Left hindlimb (tissue), 1 donor: ENCODE measurements at places on chromosomes 2 and 18.

DNA sequence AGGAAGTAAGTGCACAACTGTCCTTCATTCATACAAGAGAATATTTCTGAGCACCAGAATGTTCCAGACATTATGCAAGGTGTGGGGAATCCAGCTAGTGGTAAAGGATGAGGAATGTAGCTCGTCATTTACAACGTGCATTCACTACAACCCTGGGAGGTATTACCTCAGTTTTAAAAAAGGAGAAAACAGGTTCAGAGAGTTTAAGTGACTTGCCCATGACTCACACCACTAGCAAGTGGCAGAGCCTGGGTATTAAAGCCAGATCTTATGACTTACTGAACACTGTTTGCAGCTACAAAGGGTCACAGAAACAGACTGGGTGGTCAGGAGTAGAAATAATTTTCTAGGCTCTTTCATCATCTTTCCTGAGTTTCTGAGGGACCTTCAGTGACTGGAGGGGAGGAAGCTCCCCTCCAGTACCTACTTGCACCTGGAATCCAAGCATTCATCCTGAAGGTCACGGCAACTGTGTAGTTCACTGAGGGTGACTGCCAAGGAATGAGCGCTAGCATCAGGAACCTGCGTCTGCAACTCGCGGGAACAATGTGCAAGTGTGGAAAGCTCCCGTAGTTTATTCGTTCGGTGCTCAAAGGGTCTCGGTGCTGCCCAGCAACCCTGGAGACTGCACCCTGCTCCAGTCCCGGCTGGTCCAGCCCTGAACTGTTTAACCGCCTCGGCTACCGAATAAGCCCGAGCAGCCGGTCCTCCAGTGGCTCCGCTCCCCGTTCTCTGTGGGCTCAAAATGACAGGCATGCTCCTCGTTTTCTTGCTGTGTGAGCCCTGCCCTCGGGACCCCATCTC is 647 bp downstream of the CCDC121 start:
- peak; percentile 30 for DNase-seq

GRCh38 chr2:108304975-108305374 is 16.3 kb downstream of the SULT1C2 start:
- no peak for DNase-seq

- peak; percentile 8 for DNase-seq
Observed at GRCh38 chr2:238916176-238916874, 68.4 kb downstream of the TWIST2 start.

DNA sequence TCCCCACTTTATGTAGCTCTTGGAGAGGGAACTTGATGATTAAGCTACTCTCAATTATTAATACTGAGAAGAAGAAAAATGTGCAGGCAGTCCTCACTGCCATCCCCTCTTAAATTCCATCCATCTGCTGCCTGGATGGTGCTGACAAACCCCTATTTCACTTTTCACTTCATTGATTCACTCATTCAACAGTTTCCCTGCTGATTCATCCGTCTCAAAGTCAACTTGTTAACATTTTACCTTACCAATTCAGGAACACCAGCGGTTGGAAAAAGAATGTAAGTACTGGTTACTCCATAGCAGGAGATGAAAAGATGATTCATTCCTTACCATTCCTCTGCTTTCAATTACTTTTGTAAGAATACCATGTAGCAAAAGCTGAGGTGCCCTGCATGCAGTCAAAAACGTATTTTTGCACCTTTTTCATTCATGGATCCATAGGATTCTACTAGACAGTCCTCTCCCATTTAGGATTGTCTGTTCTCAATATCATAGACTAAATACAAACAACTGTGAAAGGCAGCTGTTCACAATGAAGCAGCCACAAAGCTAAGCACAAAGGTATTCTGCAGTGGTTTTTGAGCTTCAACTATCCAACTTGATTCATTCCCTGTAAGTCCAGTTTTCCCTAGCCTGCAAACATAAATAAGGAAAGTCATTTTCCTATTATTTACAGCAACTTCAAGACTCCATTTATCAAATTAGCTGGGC is 262.0 kb downstream of the MREG start:
- no peak for DNase-seq

- no peak for DNase-seq
Observed at GRCh38 chr2:220212296-220213080, 585.1 kb downstream of the SLC4A3 start.

DNA sequence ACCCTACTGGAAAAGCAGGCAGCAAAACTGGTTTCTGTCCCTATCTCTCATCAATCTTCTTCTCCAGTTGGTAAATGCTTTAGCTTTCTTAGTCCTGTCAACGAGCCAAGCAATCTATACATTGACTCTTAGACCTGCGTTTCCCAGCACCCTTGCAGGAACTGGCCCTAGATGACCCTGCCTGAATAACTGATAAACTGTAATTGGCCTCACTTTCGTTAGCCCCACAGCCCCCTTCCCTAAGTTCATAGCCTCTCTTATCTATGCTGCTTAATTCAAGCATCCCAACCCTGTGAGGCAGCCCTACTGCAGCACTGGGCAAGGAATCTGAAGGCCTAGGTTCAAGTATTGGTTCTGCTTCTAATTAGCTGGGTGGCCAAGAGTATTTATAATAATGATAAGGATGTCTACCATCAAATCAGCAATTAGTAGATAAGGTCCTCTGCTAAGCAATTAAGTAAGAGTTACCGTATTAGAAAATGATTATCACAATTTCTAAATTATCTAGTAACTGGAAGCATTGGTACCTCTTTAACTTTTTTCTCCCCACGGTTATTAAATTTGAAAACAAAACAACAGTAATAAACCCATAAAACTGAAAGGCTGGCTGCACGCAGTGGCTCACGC is 86.4 kb upstream of the RMDN2 start:
- no peak for DNase-seq

- DNase-seq = no peak
Observed at GRCh38 chr2:175166216-175166824, 1.7 kb downstream of the ATF2 start.

GRCh38 chr18:57816208-57816954 is 13.3 kb upstream of the ATP8B1 start:
- no peak for DNase-seq

DNA sequence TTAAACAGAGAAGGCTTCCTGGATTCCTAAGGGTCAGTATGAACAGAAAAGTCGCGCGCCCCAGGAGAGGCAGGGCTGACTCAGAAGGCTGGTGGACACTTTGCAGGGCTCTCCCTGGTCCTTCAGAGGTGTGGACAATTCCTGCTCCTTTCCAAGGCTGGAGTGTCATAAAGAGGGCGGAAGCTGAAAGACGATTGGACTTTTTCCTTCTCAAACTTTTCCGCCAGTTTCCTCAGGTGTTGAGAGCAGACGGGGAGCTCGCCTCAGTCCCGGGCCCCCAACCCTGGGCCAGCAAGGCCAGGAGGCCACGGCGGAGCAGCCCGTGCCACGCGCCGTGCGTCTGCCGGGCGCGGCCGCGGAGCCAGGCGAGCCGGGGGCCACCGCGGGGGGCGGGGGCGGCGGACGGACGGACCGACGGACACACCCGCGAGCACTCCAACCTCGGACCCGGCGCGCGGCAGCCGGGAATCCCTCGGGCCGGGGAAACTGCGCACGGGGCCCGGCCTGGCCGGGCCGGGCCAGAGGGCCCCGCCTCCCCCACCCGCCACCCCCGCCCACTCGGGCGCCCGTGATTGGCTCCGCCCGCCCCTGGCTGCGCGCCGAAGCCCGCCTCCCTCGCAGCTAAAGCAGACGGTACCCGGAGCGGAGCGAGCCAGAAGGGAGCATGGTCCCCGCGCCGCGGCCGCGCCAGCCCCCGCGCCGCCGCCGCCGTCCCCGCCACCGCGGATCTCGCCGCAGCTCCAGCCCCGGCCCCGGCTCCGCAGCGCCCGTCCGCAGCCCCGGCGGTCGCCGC is at the start of gene KLHL29:
Gene KLHL29 (plus strand): TSS at position 629 of the 793 bp plus-strand sequence. CDS start 177,018 bp downstream, outside the sequence.
- DNase-seq = peak; percentile 88

DNA sequence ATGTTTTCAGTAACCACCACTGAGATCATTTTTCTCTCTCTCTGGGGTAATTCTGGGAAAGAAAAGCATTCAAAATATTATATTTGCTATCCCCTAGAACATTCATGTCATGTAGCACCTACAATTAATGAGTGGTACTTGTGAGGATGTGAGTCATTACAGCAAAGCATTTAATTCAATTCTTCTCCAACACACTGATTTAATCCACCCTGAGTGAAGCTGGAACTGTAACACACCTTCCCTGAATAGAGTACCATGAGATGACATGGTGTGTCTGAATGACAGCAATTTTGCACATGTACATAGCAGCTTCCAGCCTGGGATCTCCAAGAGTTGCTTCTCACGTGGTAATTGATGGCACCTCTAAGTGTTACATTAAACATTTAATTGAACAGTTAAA is 207.1 kb upstream of the SLC14A2 start:
- DNase-seq = no peak

DNA sequence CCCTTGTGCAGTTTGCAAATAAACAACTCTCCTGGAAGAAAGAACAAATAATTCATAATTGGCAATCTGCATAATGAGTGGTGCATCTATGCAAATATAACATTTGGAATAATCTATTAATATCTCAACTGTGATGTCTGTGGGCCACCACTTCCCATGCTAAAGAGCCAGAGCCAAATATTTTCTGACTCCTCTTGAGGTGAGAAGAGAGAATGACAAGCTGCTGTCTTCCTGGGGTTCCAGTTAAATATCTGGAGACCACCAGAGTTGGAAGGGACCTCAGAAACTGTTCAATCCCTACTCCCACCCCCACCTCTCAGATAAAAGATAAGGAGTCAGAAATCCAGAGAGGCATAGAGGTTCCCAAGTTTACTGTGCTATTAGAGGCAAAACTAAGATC is 241.0 kb upstream of the SLC14A2 start:
- no peak for DNase-seq

DNA sequence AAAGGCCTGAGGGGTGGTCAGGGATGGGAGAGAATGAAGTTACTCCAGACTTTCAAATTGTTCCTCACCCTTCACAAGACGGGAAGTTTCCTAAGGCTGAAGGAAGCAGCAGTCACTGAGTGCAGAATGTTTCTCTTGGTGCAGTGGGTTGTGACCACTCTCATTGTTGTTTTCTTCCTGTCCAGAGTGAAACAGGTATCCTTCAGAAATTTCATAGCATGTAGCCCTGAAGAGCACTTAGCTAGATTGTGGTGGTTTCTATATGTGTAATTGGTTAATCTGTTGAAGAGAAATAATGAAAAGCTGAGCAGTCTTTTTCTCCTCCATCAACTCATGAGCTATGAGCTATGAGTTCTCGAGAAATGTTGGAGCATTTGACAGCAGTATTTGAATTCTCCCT is 96.8 kb downstream of the GPD2 start:
- DNase-seq = no peak

DNA sequence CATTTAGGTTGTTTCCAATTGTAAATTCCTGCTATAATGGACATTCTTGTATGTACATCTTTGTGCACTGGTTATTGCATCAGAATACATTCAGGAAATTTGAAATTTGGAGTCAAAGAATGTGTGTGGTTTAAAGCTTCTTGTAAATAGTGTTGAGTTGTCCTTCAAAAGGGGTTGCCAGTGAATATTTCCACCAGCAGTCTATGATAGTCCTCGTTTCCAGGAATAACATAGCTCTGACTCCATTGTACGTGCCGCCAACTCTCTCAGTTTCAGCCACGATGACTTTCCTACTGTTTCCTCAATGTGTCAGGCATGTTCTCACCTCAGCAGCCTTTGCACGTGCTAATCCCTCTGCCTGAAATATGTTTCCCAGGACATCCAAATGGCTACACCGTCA is 10.9 kb upstream of the HS6ST1 start:
- DNase-seq = no peak

DNA sequence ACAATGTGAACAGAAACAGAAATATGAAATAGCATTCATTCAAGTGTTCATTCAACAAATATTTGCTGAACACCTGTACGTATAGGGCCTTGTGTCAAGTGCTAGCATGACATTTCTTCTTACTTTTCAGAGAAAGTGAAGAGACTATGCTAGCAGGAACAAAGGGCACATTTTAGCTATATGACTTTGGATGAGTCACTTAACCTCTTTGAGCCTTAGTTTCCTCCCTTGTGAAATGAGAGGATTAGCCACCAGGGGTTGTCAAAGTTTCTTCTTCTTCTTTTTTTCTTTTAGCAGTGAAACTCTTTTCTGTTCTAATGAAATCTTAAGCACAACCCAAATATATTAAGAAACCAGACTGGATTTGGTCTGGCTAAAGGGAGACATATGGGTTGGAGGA is 53.1 kb downstream of the FIGN start:
- no peak for DNase-seq

DNA sequence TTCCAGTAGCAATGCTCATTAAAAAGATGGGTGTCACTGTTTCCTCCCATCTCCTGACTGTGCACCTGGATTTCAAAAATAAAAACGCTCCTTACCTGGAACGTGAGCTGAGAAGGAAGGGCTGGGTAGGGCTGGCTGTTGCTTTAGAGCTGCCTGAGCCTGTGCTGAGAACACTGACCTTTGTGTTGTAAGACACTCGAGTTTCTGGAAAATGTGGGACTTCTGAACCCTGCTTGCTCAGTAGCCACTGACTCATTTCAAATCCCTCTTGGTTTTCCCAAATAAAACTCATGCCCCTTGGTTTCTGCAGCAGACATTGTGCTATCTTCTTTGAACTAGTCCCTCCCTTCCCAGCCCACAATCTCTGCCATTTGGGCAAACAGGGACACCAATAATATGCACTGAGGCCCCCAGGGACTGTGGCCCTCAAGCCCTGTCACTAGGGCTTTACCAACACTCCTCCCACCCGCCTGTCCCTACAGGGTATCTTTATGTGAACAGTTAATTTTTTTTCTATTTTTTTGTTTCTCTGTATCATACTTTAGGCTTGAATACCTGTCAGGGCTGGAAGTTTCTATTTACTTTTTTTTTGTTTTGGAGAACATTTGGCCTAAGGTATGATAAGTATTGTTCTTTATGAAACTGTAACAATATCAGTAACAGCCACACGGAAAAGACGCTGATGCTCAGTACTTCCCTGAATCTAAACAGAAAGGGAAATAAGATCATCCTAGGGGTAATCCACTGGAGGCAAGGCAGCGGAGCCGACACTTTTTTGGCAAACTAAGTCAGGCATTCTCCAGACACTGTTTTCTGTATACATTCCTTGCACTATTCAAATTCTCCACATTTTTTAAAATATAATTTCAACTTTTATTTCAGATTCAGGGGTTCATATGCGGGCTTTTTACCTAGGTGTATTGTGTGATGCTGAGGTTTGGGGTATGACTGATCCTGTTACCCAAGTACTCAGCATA is 280.2 kb downstream of the STK39 start:
- DNase-seq = no peak

DNA sequence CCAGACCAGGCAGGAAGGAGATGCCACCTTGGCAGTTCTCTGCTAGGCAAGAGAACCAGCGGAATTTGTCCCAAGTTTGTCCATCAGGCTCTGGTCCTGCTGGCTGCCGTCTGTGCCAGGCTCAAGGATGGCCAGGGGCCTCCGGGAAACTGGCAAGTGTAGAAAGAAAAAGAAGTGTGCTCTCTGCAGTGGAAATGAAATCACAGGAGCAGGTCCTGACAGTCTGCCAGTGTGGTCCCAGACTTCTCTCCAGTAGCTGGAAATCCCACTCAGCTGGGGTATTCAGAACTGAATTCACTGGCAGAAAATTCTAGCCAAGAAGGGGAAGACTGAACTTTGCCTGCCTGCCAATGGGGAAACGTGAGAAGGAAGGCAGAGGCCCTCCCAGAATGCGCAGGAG is 91.0 kb downstream of the STPG4 start:
- peak; percentile 83 for DNase-seq

GRCh38 chr2:88735133-88735532 is 43.7 kb downstream of the RPIA start:
- DNase-seq = no peak

GRCh38 chr2:231634412-231634811 is 41.7 kb downstream of the TEX44 start:
- DNase-seq = no peak
